ENCODE measurements at places on chromosomes 12 and 14.

GRCh38 chr14:23864259-23864658 lies 89.3 kb upstream of the DHRS4 start:
- no peak for DNase-seq

- DNase-seq = no peak
Measured at GRCh38 chr12:89346741-89347324, 5.5 kb downstream of the DUSP6 start.

- no peak for DNase-seq
Measured at GRCh38 chr14:23013054-23013748, 3.3 kb upstream of the C14orf93 start.

- no peak for DNase-seq
Measured at GRCh38 chr14:49036984-49037516, 549.1 kb downstream of the RPS29 start.

- no peak for DNase-seq
Measured at GRCh38 chr14:95316821-95317220, 2.9 kb downstream of the CLMN start.

- DNase-seq = no peak
Measured at GRCh38 chr14:65074449-65075150, 27.7 kb downstream of the MAX start.

All from stimulated activated CD4-positive, alpha-beta T cell treated with anti-CD3 and anti-CD28 coated beads, Interleukin-12 subunit alpha, Interleukin-12 subunit beta, amount 100 ng/mL, for 4 hours (primary cell).